Mucosa of gallbladder (tissue), 1 donor: ENCODE measurements at places on chromosomes 1 and 21. TPM values are rescaled to one million over a fixed set of nuclear protein-coding genes. Genes with fewer than 3 reads are reported as not detected.

Gene ZNF648
- total RNA-seq: not detected

Gene ATAD3C
- 7.0 TPM for total RNA-seq

Gene MNDA
- 3.8 TPM for total RNA-seq

Gene NECTIN4
- total RNA-seq: 20.3 TPM

Gene DFFA
- 39.0 TPM for total RNA-seq

Gene MYOG
- not detected for total RNA-seq

Gene WNT3A
- total RNA-seq: 0.06 TPM

Gene RHD
- total RNA-seq: not detected

Gene MX2
- total RNA-seq: 18.1 TPM

Gene OVAAL
- total RNA-seq: not detected

Gene CCDC27
- total RNA-seq: not detected

Gene CRYAA
- not detected for total RNA-seq

Gene LCE6A
- total RNA-seq: not detected

Gene ENTREP3
- 49.0 TPM for total RNA-seq

Gene BRINP3
- total RNA-seq: 0.35 TPM

Gene A3GALT2
- total RNA-seq: not detected

Gene YIPF1
- total RNA-seq: 37.1 TPM

Gene VCAM1
- 9.7 TPM for total RNA-seq

Gene OR6N2
- total RNA-seq: not detected

Gene NPL
- total RNA-seq: 19.3 TPM

Gene TMEM51
- total RNA-seq: 43.7 TPM

Gene B3GALT5
- total RNA-seq: 48.7 TPM

Gene DENND2D
- 42.8 TPM for total RNA-seq

Gene PEAR1
- 9.9 TPM for total RNA-seq

Gene SEC16B
- total RNA-seq: 7.3 TPM

Gene PMF1
- total RNA-seq: 43.4 TPM

Gene CRP
- total RNA-seq: 46.3 TPM

Gene XCL1
- 1.6 TPM for total RNA-seq
